ENCODE measurements at places on chromosomes 7 and 10. TPM values are rescaled to one million over a fixed set of nuclear protein-coding genes. Genes with fewer than 3 reads are reported as not detected.

HABP2 gene
- not detected for total RNA-seq

DENND11 gene
- total RNA-seq: 8.5 TPM

CUZD1 gene
- total RNA-seq: 0.16 TPM

BAIAP2L1 gene
- total RNA-seq: 2.1 TPM

KCNH2 gene
- 94.1 TPM for total RNA-seq

CYP3A5 gene
- not detected for total RNA-seq

DNA sequence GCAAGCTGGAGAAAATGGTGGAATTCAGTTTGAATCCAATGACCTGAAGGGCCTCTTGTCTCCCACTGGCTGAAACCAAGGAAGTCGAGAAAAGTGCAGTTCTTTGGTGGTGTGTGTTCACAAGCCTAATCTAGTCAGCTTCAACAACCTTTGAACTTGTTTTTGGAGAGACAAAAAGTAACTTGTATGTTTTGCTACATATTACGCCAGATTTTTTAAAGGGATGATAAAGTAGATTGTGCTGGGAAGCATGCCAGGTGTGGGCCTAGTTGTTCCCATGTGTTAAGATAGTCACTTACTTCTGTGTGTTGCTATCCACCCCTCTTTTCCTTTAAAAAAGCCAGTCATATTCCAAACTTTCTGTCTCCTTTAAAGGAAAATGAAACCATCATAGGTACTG is 79.7 kb upstream of the FAM3C start:
- peak; percentile 29 for DNase-seq

DNA sequence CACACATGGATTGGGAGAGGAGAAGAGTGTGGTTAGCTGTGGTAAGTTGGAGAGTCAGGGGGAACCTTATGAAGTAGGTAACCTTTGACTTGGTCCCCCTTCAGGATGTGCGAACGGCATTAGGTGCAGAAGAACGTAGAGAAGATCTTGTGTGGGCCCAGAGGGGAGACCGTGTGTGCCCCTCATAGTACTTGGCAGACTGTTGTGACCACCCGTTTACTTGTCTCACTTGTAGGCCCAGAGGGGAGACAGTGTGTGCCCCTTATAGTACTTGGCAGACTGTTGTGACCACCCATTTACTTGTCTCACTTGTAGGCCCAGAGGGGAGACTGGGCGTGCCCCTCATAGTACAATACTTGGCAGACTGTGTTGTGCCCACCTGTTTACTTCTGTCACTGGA is 2.6 kb downstream of the GTPBP4 start:
- DNase-seq: no peak

DNA sequence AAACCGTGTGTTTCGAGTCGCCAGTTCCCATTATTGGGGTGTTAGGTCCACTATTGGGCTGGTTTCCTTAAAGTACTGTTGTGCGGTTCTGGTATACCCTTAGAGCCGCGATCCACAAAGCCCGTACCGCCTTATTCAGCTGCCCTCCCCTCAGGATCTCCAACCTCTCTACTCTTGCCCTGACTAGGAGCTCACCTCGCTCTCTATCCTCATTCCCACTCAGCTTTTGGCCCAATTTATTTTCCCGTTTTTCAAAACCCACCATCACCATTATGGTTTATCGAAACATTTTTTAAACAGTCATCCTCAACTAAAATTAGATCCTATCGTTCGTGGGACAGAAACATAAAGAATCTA is 461 bp upstream of the ETV1 start:
- no peak for DNase-seq

GRCh38 chr10:1316809-1317143 is 260.6 kb downstream of the WDR37 start:
- no peak for DNase-seq

DNA sequence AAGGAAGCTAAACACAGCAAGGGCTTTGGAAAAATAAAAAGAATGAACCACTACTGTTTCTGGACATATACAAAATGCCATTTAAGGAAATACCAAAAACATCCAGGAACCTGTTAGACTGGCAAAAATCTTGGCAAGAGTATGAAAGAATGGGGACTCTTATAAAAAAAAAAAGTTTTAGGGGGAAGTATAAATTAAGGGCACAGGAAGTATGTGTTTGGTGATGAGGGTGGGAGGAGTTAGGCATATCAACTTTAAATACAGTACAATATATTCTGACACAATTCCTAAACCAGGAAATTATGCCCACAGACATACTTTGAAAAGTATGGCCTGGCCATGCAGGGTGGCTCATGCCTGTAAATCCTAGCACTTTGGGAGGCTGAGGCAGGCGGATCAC is 74.2 kb downstream of the WAPL start:
- DNase-seq: no peak

GRCh38 chr10:5643346-5644067 is 22.9 kb downstream of the ASB13 start:
- no peak for DNase-seq

GRCh38 chr7:82741493-82741892 is 297.9 kb upstream of the CACNA2D1 start:
- DNase-seq: no peak

DNA sequence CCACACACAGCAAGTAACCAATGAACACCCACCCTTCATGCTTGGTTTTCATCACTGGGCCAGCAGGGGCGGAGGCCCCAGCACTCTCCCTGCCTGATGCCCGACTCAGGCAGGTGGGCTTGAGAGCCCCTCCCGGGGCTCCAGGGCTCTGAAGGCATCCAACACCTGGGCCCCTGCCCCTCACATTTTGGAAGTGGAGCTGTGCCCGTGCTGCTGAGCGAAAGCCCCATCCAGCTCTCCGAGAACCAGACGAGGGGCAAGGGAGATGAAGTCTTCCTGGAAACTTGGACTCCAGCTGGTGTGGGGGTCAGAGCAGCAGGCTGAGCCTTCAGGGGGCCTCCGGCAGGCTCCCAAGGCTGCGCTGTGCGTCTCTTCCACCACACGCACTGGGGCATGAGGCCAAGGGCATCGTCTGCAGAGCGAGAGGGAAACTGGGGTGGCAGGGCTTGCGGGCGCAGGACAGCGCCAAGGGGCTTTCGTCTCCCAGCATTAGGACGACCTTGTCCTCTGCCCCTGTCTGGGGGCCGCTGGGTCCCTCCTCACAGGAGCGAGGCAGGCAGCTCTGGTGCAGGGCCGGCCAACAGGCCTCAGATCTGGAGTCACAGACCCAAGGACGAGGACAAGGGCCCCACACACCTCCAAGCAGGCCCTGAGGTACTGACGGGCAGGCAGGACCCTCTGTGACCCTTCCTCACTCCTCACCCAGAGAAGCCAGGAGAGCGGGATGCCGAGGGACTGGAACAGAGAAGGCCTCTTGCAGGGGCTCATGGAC is 108.3 kb upstream of the FAM20C start:
- DNase-seq: no peak

- no peak for DNase-seq
These were observed 172.1 kb downstream of the ACTR3B start for GRCh38 chr7:152931633-152932032.

DNA sequence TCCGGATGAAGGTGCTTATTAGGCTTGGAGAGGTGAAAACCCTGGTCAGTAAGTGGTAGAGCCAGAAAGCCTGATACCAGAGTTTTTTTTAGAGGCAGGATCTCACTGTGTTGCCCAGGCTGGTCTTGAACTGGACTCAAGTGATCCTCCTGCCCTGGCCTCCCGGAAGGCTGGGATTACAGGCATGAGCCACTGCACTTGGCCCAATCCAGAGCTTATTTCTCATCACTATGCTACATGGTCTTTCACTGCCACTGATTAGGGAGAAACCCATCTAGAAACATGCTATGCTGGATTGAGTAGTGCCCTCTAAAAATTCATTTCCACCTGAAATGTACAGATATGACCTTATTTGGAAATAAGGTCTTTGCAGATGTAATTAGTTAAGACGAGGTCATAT is 28.4 kb upstream of the GJD4 start:
- DNase-seq: no peak

DNA sequence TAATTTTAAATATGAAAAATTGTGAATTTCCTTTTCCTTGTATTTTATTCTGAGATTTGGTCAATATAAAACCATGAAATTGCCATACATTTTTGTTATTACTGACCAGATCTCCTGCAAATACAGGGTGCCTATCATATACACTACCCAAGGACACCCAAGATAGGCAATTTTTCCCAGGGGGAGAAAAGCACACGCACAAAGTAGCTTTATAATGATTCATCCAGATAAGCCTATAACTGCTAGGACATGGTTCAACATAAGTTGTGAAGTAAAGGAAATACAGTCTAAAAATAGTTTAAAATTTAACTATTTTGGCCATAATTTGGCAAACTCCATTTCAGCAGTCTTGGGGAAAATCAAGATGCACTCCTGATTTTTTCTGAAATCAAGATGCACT is 4.8 kb downstream of the RUFY2 start:
- DNase-seq: no peak

Measured in left ventricle myocardium inferior (tissue), 1 donor.